Omental fat pad (tissue), 4 donors: ENCODE measurements at places on chromosomes 2 and 18.

DNA sequence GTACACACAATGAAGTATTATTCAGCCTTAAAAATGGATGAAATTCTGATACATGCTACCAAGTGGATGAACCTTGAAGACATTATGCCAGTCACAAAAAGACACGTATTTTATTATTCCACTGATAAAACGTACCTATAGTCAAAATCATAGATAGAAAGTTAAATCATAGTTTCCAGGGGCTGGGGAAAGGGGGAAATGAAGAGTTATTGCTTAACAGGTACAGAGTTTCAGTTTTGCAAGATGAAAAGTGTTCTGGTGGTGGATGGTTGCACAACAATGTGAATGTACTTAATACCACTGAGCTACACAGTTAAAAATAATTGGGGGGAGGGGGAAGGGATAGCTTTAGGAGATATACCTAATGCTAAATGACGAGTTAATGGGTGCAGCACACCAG is 279.0 kb upstream of the STON1 start:
- no peak for DNase-seq

GRCh38 chr18:68267583-68267982 is 447.3 kb downstream of the TMX3 start:
- no peak for DNase-seq

DNA sequence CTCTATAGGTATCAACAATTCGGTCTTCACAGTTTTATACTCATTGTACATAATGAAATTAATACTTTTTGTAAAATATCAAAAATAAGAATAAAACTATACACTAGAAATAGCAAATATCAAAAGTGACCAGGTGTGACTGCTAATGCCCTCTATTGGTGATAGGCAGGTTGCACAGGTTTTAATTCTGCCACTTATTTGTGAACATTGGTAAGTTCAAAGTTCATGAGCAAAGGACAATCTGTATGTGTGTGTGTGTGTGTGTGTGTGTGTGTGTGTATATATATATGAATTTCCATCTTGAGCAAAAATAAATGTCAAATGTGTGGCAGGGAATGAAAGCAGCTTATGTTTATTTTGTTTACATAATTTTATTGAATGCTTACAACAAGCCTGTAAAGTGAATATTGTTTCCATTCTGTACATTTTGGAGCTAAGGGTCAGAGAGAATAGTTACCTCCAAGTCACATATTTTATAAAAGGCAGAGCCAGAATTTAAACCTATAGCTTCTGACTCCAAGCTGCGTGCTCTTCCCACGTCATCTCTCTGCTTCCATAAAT is 537.4 kb downstream of the CPS1 start:
- no peak for DNase-seq

DNA sequence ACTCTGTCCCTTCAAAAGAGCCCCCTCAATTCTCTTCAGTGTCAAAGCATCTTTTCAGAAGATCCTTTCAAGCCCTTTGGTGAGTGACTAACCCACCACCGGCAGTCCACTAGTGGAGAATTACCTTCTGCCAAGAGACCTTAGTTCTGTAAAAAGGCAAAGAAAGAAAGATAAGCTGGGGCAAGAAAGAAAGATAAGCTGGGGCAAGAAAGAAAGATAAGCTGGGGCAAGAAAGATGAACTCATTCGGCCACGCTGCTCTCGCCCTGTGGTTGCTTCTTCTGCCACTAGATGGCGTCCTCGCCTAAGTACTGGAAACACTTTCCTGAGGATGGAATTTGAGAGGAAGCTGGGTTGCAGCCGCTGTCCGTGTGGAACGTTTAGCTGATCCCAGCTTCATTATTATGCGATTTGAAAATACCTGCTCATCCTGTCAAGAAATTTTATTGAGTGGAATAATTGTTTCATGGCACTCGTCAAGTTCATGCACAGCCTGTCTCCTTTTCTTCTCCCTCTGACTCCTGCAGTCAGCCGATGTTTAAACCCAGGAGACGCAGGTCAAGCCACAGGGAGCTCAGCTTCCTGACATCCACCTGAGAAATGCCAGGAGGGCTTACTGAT is 17.3 kb upstream of the ANXA4 start:
- peak; percentile 99 for DNase-seq

- no peak for DNase-seq
Observed at GRCh38 chr2:46024146-46024779, 272.9 kb upstream of the EPAS1 start.

- DNase-seq: no peak
Observed at GRCh38 chr2:205138735-205139134, 543.6 kb upstream of the NRP2 start.

- no peak for DNase-seq
Observed at GRCh38 chr2:138424436-138425140, 77.0 kb upstream of the SPOPL start.

DNA sequence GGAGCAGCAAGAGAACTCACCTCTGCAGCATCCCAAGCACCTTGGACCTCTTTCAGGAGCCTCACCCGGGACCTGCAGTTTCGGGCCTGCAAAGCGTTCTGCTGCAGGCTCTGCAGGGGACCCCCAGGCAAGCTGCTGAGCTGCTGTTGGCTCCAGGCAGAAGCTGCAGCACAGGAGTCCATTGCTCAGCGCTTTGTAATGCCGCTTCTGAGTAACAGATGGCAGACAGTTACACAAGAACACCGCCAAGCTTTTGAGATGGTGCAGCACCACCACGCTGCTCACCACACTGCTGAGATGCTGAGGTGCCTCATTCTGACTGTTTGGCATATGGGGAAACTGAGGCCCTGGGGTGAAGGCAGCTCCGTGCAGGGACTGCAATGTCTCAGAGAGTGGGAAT is 1.9 kb upstream of the GALNT14 start:
- no peak for DNase-seq

GRCh38 chr2:211812587-211812986 is 726.0 kb downstream of the ERBB4 start:
- no peak for DNase-seq

DNA sequence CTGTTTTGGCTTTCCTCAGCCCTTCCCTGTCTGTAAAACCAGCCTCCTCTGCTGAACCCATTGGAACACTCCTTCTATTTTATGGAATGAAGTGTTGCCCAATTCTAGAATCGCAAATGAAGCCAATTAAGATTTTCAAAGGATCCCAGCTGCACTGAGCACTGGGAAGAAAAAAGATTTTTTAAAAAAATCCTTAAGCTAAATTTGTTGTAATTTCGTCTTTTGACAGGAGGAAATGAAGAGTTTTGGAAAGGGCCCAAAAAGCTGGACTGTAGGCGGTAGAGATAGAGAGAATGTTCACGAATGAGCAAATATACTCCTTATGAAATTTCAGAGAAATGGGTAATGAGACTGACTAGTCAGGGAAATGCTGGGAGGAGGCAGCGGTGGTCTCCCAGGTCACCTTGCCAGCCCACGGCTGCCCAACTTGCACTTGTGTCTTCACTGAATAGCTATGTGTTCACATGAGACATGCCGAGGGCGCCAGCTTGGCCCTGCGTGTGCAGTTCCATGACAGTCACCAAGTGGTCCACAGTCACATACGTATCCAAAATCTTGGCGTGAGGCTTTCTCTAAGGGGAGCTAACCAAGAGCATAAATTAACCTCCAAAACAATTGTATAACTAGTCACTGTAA is 69.9 kb downstream of the SGPP2 start:
- DNase-seq: no peak

DNA sequence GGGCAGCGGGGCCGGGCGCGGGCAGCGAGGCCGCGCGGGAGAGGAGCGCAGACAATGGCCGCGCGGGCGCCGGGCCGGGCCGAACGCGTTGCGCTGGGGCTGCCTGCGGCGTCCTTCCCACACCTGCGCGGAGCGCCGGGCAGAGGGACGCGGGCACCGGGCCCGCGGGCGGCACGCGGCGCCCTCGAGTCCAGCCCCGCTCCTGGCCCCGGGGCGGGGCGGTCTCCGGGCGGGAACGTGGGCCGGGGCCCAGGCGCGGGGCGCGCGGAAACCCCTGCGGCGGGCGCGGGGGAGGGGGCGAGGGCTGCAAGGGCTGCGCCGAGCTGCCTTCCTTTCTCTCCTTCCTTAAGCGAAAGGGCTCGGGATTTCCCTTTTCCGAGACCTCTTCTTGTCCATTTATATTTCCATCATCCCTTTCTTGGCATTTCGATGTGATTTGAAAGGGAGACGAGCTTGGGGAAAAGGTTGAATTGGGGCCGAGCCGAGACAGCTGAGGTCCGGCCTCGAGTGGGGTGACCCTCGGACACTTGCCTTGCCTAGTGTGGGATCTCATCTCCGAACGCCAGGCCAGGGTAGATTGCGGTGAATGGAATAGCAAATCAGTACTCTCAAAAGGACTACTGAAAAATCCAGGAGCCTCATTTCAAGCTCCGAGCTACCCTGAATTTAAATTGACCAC is 676 bp downstream of the KLHL23 start:
- no peak for DNase-seq

DNA sequence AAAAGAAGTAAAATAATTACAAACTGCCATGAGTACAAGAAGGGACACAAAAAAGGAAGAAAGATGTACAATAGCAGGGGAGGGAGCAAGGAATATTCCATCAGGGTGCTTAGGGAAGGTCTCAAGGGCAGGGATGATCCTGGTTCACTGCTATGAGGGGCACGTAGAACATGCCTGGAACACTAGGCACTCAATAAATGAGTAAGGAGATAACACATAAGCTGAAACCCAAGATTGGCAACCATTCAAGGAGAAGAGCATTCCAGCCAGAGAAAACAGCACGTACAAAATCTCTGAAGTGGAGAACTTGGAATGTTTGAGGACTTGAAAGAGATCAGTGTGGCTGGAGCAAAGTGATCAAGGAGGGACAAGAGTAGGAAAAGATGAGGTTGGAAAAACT is 103.2 kb downstream of the FAM161A start:
- no peak for DNase-seq

- no peak for DNase-seq
Observed at GRCh38 chr2:71704131-71704561, 250.8 kb downstream of the DYSF start.

DNA sequence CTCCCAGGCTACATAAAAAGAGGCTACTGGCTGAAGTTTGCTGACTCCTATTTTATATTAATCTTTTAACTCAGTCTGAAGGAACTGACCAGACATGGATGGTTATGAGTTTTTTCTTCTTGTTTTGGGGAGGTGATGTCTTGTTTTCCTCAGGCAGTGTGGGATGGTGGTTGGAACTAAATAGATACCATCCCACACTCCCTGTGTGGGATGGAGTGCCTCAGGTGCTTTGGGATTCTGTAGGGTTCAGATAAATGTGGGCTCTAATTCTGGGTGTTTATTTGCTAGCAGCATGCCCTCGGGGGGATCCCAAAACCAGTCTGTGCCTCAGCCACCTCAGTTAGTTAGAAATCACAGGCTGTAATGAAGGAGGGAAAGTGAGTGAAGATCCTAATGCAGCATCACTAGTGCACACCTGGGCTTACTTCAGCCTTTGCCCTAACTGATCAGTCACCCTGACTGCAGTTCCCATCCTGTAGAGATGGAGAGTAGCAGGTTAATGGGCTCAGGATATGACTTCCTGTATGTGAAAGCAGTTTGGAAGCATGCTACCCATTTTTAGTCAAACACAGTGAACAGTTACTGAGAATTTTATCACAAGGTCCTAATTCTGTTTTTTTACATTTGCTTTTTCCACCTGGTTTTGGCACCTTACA is 132.2 kb downstream of the SPTBN1 start:
- DNase-seq: no peak

- no peak for DNase-seq
Observed at GRCh38 chr18:13032173-13032572, 41.0 kb downstream of the CEP192 start.

DNA sequence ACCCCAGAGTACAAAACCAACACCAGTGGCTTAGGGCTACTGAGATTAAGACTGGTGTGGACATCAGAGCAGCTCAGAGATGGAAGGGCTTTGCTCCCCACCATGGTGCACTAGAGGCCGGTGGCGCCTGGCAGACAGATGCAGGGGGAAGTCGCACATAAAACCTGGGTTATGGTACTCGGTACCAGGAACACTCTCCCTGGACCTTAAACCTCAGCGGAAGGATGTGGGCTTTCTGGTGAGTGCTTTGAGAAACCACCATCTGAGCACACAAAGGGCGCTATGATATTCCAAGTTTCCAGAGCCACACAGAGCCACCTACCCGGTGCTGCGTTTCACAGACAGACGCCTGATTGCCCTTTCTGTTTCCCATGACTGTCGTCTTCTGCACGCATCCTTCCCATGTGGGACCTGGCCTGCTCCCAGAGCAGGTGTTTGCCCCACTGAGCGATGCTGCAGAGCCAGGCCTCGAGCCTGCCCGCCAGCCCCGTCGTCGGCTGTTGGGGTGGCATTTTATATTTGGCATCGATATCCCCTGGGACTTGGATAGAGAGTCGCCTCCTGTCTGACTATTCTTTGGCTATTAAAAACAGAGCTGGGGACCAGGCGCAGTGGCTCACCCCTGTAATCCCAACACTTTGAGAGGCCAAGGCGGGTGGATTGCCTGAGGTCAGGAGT is 89.5 kb upstream of the ODC1 start:
- no peak for DNase-seq

DNA sequence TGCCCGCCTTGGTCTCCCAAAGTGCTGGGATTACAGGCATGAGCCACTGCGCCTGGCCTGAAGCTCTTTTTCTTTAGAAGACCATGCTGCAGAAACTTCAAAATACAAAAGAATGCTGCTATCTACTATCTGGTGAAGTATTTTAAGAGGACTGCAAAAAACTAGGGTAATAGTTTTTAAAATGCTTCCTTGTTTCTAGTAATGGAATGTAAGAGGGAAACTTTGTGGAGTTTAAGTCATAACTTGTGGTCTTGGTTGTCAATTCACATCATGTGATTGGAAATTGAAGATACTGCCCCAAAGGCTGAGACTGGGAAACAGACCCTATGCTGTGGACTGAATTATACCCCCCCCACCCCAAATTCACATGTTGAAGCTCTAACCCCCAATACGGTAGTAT is 68.3 kb downstream of the B3GNT2 start:
- DNase-seq: no peak
